Osteocyte (in vitro differentiated cells): ENCODE measurements at places on chromosomes 1 and 21. TPM values are rescaled to one million over a fixed set of nuclear protein-coding genes. Genes with fewer than 3 reads are reported as not detected.

The ERG gene
- 11.0 and 11.5 TPM in 2 replicates for total RNA-seq

The CELA3B gene
- total RNA-seq = not detected in 2 replicates

The CYP4A11 gene
- not detected in 2 replicates for total RNA-seq

The CLCA1 gene
- total RNA-seq = not detected in 2 replicates

The CASZ1 gene
- 1.2 and 1.8 TPM in 2 replicates for total RNA-seq

The AMY1A gene
- not detected in 2 replicates for total RNA-seq

The COL16A1 gene
- 89.2 and 90.7 TPM in 2 replicates for total RNA-seq

The TAS1R1 gene
- total RNA-seq = not detected in 2 replicates

The SLC22A15 gene
- total RNA-seq = 4.5 and 5.8 TPM in 2 replicates

The KIFAP3 gene
- 34.1 and 35.1 TPM in 2 replicates for total RNA-seq

The WDR3 gene
- 24.0 TPM in 2 replicates for total RNA-seq

- H3K36me3 ChIP-seq = no peaks in the 10 kb centered on the region
- no peaks in the 10 kb centered on the region for H3K27me3 ChIP-seq
- H3K4me3 ChIP-seq = no peak overlapping the region
- no peak overlapping the region for H3K27ac ChIP-seq
Measured at GRCh38 chr1:29592261-29592615, 355.9 kb downstream of the PTPRU start.

DNA sequence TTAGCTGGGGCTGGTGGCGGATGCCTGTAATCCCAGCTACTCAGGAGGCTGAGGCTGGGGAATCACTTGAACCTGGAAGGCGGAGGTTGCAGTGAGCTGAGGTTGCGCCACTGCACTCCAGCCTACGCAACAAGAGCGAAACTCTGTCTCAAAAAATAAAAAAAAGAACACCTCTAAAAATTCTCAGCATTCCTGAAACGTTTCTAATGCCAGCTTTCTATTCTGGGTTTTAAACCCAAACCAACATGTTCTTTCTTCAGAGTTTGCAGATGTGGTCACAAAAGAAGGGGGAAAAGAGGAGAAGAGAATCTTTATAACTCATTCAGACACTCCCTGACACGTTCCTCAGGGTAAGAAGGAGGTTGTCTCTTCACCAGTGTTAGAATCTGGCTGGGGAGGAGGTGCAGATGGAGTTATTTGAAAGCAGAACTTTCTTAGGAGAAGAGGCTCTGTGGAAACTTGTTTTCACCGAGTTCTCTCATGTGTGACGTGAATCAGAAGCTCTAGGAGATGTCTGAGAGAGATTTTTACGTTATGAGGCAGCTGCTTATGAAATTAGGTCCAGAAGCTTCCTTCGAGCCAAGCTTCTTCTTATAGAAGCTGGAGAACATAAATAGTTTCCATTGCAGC lies 17.8 kb upstream of the CNR2 start:
- no peak for DNase-seq
- H3K27ac ChIP-seq = no peak overlapping the region
- peaks cover 20% of the 10 kb centered on the region for H3K27me3 ChIP-seq
- no peak overlapping the region for H3K4me3 ChIP-seq

- peak overlapping the region; percentile 97 for H3K27ac ChIP-seq
- peaks cover 41% of the 10 kb centered on the region for H3K4me1 ChIP-seq
- peak overlapping the region; percentile 73 for H3K4me3 ChIP-seq
- no peaks in the 10 kb centered on the region for H3K27me3 ChIP-seq
- peaks cover 7% of the 10 kb centered on the region for H3K36me3 ChIP-seq
Measured at GRCh38 chr1:8879922-8880676, 1.6 kb upstream of the ENO1 start.

DNA sequence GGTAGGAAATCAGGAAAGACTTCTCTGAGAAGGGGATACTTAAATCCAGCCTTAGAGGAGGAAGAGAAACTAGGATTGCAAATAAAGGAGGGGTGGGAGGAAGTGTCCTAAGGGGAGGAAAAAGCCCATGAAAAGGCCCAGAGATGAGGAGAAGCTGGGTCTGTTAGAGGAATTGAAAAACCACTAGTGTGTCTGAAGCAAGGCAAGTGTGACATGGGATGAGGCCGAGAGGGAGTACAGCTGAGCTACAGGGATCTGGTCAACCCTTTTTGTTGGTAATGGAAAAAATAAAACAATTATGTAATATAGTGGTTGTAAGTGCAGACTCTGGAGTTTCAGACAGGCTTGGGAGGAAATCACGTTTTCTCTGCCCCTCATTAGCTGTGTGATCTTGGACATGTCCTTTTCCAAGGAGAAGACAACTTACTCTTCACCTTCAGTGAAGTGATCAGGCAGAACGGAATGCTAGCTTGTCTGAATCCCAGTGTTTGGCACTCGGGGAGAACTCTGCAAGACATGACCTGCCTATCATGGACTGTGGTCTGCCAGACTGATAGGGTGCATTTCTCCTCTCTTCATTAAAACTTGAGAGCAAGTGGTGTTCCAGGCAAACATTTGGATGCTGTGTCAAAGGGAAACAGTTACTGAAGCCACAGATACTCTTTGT lies 7.4 kb upstream of the S100A10 start:
- H3K27ac ChIP-seq = no peak overlapping the region
- DNase-seq = no peak
- H3K36me3 ChIP-seq = no peaks in the 10 kb centered on the region
- H3K4me3 ChIP-seq = no peak overlapping the region

GRCh38 chr1:41241749-41242341 lies at the start of gene SCMH1:
Gene SCMH1, minus strand, starts transcription at chr1:41242306. Its CDS starts 56,173 bp downstream, at chr1:41186133.
- no peak for DNase-seq
- H3K27me3 ChIP-seq = no peaks in the 10 kb centered on the region
- peak within 1 kb of the TSS; percentile 82 for H3K4me3 ChIP-seq
- H3K36me3 ChIP-seq = no peaks in the 10 kb centered on the region
- peak within 1 kb of the TSS; percentile 92 for H3K27ac ChIP-seq

- H3K4me1 ChIP-seq = peaks cover 28% of the 10 kb centered on the region
- no peak for DNase-seq
- H3K4me3 ChIP-seq = peak overlapping the region; percentile 53
- H3K36me3 ChIP-seq = peaks cover 7% of the 10 kb centered on the region
- H3K27ac ChIP-seq = peak overlapping the region; percentile 57
Measured at GRCh38 chr1:9233241-9233941, 1.2 kb upstream of the H6PD start.

DNA sequence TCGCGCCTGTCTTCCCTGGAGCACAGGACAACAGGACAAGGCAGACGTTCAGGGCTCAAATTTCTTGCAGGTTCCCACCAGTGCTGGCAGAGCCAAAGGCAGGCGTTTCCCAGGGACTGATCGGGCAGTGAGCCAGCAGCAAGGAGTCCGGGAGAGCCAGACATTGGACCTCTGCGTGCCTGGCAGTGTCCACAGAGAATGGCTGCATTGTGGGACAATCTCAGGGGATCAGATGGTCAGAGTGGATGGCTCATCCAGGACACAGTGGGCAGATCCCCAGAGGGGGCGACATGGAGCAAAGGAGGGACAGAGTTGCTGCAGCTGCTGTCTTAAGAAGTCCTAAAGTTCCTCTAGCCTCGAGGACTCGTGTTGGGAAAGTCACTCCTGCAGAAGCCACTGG lies 4.6 kb downstream of the TMEM63A start:
- DNase-seq = no peak
- H3K4me3 ChIP-seq = no peak overlapping the region
- H3K4me1 ChIP-seq = peaks cover 39% of the 10 kb centered on the region
- peaks cover 11% of the 10 kb centered on the region for H3K36me3 ChIP-seq
- no peaks in the 10 kb centered on the region for H3K27me3 ChIP-seq

- no peaks in the 10 kb centered on the region for H3K4me1 ChIP-seq
- H3K36me3 ChIP-seq = peaks cover 24% of the 10 kb centered on the region
- no peak overlapping the region for H3K27ac ChIP-seq
- no peak for DNase-seq
Measured at GRCh38 chr1:55144886-55145285, 70.3 kb downstream of the USP24 start.

- H3K4me1 ChIP-seq = peaks cover 71% of the 10 kb centered on the region
- H3K27ac ChIP-seq = no peak overlapping the region
- H3K36me3 ChIP-seq = no peaks in the 10 kb centered on the region
- H3K27me3 ChIP-seq = peaks cover 3% of the 10 kb centered on the region
Measured at GRCh38 chr1:116489231-116489697, 81.6 kb downstream of the CD58 start.

DNA sequence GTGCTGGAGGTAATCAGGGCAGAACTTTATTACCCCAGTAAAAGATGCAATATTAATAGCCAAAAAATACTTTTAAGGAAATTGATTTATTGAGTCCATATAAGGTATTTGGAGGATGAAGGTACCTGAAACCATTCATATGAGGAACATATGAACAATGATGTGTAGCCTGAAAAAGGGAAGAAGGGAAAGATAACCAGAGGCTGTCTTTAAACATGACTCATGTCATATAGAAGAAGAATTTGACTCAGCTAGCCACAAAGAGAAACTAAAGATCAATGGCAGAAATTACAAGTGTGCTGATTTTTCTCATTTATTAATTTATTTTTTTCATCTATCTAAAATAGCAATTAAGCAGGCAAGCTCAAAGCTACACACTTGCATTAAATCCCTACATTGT lies 136.2 kb upstream of the DUSP10 start:
- no peaks in the 10 kb centered on the region for H3K36me3 ChIP-seq
- no peak overlapping the region for H3K27ac ChIP-seq
- no peak for DNase-seq
- H3K27me3 ChIP-seq = no peaks in the 10 kb centered on the region
- peaks cover 3% of the 10 kb centered on the region for H3K4me1 ChIP-seq

DNA sequence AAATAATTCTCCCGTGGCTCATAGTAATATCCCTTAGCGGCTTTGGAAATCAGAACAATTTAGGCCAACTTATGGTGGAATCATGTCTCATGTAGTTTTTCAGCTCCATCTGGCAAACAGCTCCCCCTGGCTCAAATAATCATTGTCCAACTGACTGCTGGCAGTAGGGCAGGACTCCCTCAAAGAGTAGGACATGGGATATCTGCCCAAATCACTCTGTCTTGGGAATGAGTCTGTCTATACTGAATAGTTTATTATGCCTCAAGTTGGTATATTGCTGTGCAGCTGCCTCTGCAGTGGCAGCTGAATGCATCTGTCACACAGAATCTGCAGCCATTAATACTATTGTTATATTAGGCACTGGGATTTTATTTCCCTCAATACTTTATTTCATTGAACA lies 255.7 kb downstream of the COL11A1 start:
- H3K27me3 ChIP-seq = no peaks in the 10 kb centered on the region
- no peak overlapping the region for H3K4me3 ChIP-seq
- no peak for DNase-seq
- no peak overlapping the region for H3K27ac ChIP-seq
- peaks cover 3% of the 10 kb centered on the region for H3K36me3 ChIP-seq

DNA sequence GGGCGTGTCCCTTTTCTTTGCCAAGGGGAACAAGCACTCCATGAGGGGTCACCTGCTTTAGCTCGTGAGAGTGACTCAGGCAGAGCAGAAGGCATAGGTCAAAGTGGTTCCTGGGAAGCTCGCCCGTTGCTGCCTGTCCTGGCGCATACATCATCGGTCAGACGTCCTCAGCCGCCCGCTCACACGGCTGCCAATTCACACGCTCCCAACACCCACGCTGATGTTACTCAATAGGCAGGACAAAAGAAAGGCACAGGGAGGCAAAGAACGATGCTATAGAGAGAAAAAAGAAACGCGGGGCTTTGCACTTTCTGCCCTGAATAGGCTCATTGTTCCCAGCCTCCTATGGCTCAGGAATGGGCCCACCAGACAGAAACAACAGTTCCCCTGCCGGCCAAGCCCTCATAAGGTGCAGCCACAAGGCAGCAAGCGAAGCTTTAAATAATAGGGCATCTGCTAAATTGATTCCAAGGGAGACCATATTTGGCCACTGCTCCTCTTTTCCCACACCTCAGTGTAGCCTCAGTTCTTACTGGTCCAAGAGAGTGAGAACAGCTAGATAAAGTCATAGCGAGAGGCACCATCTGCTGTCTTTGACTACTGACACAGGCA lies 38.7 kb downstream of the VTCN1 start:
- H3K36me3 ChIP-seq = no peaks in the 10 kb centered on the region
- H3K4me1 ChIP-seq = peaks cover 2% of the 10 kb centered on the region
- H3K4me3 ChIP-seq = no peak overlapping the region
- H3K27ac ChIP-seq = no peak overlapping the region
- DNase-seq = no peak

DNA sequence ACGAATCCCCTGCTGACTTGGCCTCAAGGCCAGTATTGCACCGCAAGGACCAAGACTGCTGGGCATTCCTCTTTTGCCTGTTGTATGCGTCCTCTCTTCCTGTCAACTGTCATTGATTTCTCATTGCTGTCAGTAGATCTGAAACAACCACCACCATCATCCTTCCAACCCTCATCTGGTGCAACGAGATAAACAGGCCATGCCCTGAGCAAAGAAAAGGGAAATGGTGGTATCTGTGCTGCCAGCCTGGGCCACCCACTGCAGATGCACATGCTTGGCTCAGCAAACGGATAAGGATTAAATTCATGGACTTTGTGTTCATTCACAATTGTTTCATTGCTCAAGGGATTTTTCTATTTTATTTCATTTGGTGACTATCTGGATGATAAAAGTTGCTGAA lies 13.6 kb downstream of the OXCT2 start:
- no peak for DNase-seq
- no peak overlapping the region for H3K4me3 ChIP-seq
- peaks cover 28% of the 10 kb centered on the region for H3K36me3 ChIP-seq
- no peak overlapping the region for H3K27ac ChIP-seq

GRCh38 chr21:41973861-41974751 lies 20.3 kb upstream of the C2CD2 start:
- no peak overlapping the region for H3K27ac ChIP-seq
- DNase-seq = peak; percentile 51
- H3K27me3 ChIP-seq = no peaks in the 10 kb centered on the region
- H3K4me1 ChIP-seq = peaks cover 5% of the 10 kb centered on the region
- H3K36me3 ChIP-seq = no peaks in the 10 kb centered on the region

DNA sequence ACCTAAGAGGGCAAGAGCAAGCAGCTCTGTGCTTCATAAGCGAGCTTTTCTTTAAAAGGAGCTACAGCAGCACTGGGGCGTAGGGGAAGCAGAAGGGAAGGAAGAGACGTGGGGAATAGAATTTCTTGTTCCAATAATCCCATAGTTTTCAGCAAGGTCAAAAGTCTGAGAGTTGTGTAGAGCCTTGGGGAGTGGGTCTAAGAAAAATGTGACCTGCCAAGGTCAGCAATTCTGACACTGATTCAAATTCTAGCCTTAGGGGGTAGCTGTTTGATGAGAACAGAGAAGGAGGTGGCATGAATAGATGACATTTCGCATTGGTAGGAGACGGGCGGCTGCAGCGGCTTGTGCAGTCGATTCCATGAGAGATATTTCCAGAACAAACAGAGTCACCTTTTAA lies 22.4 kb downstream of the PRRX1 start:
- peak overlapping the region; percentile 64 for H3K4me3 ChIP-seq
- peak overlapping the region; percentile 91 for H3K27ac ChIP-seq
- no peak for DNase-seq
- peaks cover 17% of the 10 kb centered on the region for H3K36me3 ChIP-seq
- H3K27me3 ChIP-seq = no peaks in the 10 kb centered on the region

GRCh38 chr1:154014154-154014907 lies 23.8 kb downstream of the RPS27 start:
- no peaks in the 10 kb centered on the region for H3K4me1 ChIP-seq
- H3K27ac ChIP-seq = no peak overlapping the region
- H3K36me3 ChIP-seq = no peaks in the 10 kb centered on the region
- no peaks in the 10 kb centered on the region for H3K27me3 ChIP-seq
- DNase-seq = no peak
